Bronchial epithelial cell (primary cell): ENCODE measurements at places on chromosomes 4 and X.

DNA sequence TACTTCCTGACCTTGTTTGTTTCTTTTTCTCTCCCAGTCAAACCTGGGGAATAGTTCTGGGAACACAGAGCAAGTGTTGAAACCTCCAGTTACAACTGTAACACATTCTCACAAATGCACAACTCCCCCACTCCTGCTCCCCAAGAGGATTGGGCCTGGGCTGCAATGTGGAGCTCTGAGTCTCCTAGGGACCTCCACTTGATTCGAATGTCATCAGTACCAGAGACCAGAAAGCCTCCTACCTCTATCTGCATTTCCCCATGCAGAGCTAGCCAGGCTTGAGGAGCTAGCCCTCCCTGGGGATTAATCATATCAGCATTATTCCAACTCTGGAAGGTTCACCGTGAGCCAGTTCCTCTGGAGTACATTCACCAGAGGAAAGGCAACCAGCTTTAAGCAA lies 41.7 kb upstream of the CITED1 start:
- DNase-seq, result no peak

- no peak for DNase-seq
Observed at GRCh38 chrX:100680756-100681155, 36.8 kb downstream of the SRPX2 start.

- DNase-seq, result no peak
Observed at GRCh38 chr4:85778632-85779131, 303.7 kb downstream of the ARHGAP24 start.

GRCh38 chrX:45031830-45032378 lies 158.9 kb downstream of the KDM6A start:
- no peak for DNase-seq

GRCh38 chr4:188300385-188300784 lies 161.1 kb downstream of the TRIML1 start:
- no peak for DNase-seq

- DNase-seq, result no peak
Observed at GRCh38 chr4:128916832-128917231, 107.3 kb downstream of the JADE1 start.

- no peak for DNase-seq
Observed at GRCh38 chr4:98581126-98581525, 77.3 kb downstream of the TSPAN5 start.

DNA sequence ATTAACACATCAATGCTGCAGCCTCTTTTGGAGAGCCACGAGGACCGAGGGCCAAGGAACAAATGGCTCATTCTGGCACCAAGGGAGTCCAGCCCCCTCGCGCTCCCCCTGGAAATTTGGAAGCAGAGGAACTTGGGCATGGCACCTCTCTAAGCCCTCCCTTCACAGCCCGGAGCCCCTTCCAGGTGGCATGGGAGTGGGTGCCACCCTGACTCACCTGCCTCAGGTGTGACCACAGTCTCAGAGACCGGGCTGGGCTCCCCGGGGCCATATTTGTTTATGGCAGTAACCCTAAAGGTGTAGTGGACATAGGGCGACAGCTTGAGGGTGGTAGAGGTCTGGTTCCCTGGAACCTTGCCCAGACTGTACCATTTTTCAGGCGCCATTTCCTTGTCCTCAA lies 18.8 kb downstream of the L1CAM start:
- DNase-seq, result no peak

GRCh38 chrX:130083107-130083490 lies 27.2 kb downstream of the ELF4 start:
- DNase-seq, result no peak

- DNase-seq, result no peak
Observed at GRCh38 chr4:159352609-159353008, 249.7 kb downstream of the RAPGEF2 start.

- DNase-seq, result no peak
Observed at GRCh38 chr4:148694702-148695101, 252.5 kb upstream of the NR3C2 start.

DNA sequence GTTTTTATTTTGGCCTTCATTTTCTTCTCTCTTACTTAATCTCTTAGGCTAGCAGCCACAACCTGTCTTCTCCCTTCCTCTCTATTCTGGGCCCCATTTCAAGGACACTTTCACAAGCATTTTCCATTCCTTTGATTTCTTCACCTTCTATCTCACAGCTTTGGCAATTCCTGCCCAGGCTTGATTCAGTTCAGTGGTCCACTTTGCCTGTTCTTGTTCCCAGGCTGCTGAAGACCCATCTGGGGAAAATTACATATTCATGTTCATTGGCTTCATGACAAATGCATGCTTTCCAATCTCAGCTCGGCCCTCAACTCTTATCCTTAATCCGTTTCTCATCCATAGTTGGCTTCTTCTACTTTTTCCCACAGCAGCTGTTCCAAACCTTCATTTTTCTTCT lies 38.7 kb upstream of the LPAR4 start:
- DNase-seq, result peak; percentile 0

DNA sequence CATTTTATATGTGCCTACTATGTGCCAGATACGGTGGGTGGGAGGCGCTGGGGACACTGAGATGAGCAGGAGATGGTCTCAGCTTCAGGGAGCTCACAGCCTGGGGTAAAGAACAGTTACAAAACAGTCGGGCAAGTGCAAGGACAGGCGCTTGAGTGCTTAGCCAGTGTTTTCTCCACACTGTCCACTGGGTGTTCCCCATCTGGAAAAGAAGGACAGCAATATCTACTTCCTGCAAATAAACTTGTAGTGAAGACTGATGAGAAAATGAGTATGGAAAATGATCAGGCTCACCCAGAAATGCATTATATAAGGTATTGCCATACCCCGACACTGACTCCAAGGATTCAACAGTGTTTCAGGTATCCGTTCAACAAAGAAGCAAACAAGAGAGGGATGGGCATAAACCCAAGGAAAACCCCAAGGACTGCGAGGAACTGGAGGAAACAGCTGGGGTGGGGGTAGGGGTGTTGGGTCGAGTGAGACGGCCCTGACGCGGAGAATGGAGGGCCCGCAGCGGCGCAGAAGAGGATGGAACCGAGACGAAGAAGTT lies 835 bp downstream of the TMEM185A start:
- DNase-seq, result peak; percentile 29

DNA sequence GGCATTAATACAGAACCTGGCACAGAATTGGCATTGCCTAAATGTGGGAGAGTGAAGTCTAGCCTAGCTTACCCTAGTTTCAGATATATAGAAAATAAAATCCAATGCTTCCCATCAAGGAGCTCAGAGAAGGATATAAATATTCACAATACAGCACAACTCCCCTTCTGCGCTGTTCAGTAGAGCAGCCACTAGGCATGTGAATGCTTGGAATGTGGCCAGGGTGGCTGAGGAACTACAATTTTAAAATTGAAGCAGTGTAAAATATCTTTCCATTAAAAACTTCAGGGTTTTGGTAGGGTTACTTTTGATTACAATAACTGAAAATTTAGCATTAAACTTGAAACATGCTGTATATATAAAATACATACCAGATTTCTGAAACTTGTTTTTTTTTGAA lies 19.5 kb downstream of the ZNF518B start:
- no peak for DNase-seq

- DNase-seq, result no peak
Observed at GRCh38 chr4:139589336-139590018, 33.5 kb upstream of the SETD7 start.

- peak; percentile 82 for DNase-seq
Observed at GRCh38 chr4:55169352-55169961, 44.1 kb upstream of the KDR start.

- no peak for DNase-seq
Observed at GRCh38 chrX:134172588-134173259, 64.3 kb upstream of the CCDC160 start.
